Lung (tissue), 17 donors: ENCODE measurements at places on chromosomes 2 and 18. TPM values are rescaled to one million over a fixed set of nuclear protein-coding genes. Genes with fewer than 3 reads are reported as not detected.

GRCh38 chr2:99779276-99779675 is 289.5 kb upstream of the REV1 start:
- no peak for DNase-seq

DNA sequence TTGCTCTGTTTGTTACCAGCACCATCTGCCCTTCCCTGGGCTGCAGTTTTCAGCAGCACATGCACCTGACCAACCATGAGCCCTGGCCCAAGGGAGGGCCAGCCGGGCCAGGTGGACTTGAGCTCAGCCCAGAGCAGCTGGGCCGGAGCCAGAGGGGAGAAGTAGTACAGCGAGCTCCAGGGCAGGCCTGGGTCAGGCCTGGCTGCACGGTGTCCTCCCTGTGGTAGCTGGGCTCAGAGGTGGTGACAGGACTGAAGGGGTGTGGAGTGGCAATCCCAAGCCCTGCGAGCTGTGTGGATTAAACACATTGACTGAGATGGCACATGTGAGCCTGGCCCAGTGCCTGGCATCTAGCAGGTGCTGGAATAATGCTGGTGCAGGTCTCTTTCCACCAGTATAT is 222.2 kb downstream of the GLI2 start:
- no peak for DNase-seq

- no peak for DNase-seq
These were observed 249.8 kb upstream of the GCFC2 start for GRCh38 chr2:75960472-75961009.

DNA sequence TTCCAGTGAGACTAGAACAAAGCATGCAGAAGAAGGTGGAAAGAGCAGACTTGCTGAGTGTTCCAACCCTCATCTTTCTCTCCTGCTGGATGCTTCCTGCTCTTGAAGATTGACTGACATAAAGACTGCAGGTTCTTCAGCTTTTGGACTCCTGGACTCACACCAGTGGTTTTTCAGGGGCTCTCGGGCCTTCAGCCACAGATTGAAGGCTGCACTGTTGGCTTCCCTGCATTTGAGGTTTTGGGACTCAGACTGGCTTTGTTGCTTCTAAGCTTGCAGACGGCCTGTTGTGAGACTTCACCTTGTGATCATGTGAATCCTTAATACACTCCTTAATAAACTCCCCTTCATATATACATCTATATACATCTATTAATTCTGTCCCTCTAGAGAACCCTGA is 20.4 kb downstream of the VRK2 start:
- no peak for DNase-seq

DNA sequence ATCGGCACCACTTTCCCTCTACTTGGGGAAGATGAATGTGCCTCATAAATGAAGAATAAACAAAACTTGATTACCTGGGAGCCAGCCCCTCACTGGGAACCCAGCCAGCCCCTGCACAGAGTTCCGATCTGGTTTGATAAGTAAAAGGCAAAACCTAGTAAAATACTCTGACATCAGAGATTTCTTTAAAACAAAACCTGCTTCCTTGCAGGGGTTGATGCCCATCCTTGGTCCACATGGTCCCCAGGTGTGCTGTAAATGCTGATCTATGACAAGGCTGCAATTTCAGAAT is 218.8 kb upstream of the APCDD1 start:
- DNase-seq = no peak

GRCh38 chr2:240165034-240165433 is 24.6 kb upstream of the OTOS start:
- no peak for DNase-seq

DNA sequence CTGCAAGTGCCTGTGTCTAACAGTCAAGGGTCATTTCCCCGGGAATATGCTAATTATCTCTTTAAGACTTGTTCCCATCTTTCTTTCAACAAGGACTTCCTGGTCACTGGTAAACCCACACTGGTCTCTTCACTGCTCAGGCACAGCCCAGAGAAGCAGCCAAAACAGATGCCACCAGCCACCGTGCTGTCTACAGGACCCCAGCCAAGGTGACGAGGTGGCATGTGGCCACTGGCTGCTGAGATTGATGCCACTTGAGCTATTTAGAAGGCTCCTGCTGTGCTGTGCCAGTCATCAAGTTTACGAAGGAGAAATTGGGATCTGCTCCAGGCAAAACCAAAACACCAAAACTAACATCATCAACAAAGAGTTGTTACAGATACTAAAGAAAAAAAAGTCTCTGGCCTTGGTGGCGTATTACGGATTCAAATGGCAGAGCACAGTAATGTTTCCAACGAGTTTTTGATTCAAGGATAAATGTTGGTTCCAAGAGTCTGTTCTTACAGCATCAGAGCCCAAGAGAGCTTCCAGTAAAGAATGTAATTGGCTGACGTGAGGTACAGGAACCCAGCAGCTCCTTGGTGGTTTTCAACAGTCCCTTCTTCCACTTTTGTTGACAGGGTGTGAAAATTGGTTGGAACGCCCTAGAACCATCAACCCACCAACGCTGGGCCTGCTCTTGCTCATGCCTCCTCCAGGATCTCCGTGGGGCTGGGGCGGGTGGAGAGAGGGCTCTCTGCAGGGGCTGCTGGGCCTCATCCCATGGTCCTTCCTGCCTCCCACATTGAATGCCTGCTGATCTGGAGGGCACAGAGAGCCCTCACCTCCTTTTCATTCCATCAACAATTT is 63.7 kb upstream of the ZCCHC2 start:
- DNase-seq = no peak

- DNase-seq = peak; percentile 79
These were observed 49.5 kb downstream of the C2orf42 start for GRCh38 chr2:70141212-70141901.

- DNase-seq = no peak
These were observed 82.3 kb downstream of the COL3A1 start for GRCh38 chr2:189056200-189057106.

DNA sequence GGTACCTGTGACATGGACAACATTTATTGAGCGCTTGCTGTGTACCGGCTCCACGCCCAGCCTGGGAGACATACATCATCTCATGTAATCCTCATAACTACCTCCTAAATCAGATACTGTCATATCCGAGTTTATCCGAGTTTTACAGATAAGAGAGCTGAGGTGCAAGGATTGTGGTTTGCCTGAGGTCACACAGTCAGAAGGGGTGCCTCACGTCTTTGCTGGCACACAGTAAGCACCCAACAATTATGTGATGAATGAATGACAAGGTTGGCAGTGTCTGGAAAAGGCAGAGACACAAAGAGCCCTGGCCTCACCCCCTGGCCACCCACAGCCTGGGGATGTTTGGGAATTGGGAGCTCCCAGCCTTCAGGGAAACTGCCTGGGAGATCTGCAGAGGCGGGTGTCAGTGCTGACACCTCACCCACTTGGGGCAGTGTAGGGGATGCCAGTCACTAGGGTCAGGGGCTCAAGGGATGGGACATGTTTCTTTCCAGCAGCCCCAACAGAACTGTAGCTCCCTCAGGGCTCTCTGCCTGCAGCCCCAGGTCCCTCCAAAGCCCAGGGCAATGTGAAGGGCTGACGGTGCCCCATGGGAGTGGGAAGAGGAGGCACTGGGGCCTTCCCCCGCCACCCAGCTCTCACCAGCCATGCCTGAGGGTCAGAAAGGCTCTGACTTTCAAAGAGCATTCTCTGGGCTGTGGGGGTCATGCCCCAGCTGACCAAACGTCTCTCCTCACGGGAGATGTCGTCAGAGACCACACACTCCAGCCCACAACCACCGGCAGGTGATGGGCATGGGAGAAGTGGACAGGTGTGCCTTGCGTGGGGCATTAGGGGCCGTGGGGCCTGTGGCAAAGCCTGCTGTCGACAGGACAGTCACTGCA is 157.5 kb downstream of the ZFP36L2 start:
- DNase-seq = no peak

GRCh38 chr18:75779450-75779849 is 351.9 kb upstream of the SMIM21 start:
- no peak for DNase-seq

GRCh38 chr2:163682695-163683094 is 53.1 kb downstream of the FIGN start:
- peak; percentile 27 for DNase-seq

GRCh38 chr2:172276961-172277360 is 150.4 kb upstream of the ITGA6 start:
- DNase-seq = no peak

The SPDYA gene
- polyA plus RNA-seq = 0.10 TPM

The SEPTIN10 gene
- 32.8 TPM for polyA plus RNA-seq

The ZNF396 gene
- 2.7 TPM for polyA plus RNA-seq

The AQP12B gene
- not detected for polyA plus RNA-seq

The GNAL gene
- polyA plus RNA-seq = 0.49 TPM
